ENCODE measurements at places on chromosomes 7 and 10.
A peak's percentile ranks its signal among the peaks of the same experiment; 100 is the strongest.

GRCh38 chr10:126177417-126178030, 210.8 kb downstream of the ADAM12 start:
- DNase-seq: no peak

DNA sequence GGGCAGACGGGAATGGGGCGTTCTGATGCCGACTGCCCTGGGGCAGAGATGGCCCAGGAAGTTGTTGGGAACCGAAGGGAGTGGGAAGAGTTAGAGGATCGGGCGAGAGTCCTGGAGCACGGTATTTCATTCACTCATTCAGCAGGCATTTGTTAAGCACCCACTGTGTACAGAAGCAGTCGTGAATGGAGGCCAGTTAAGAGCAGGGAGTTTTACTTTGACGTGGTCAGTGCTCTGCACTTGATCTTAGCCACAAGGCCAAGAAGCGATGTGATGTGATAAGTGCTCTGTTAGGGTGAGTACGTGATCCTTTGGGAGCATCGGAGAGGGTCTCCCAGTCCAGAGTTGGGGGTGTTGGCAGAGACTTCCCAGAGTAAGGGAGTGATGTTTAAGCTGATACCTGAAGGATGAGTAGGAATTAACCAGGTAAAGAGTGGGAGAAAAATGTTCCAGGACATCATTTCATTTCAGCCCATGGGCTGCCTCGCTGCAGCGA, 890 bp downstream of the ZFYVE27 start:
- no peak for DNase-seq

- peak; percentile 62 for DNase-seq
Observed at GRCh38 chr7:150903606-150904005, 51.3 kb downstream of the AOC1 start.

DNA sequence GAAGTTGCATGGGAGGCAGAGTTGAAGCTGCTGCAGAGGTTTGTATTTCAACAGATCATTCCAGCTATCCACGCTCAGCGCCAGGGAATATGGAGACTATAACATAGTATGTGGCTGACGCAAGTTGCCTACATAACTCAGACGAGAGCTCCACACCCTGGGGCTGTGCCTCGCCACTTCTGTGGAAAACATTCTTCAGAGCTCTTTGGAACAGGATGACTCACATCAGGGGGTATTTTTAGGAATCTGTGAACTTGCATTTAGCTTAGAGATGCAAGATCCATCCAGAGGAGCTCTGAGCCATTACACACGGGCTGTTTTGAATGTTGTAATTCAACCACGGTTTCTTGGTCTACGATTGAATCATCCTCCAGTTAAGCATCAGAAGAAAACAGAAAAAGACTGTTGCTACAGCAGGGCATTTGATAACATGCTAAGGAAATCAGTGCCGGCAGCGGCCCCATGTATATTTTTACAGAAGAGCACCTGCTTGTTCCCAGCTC, 481.5 kb upstream of the AKR1E2 start:
- peak; percentile 62 for DNase-seq

GRCh38 chr7:34727464-34727995, 69.5 kb downstream of the NPSR1 start:
- no peak for DNase-seq
